ENCODE measurements at places on chromosomes 1 and 21.

GRCh38 chr1:88398338-88398737 lies 285.7 kb upstream of the PKN2 start:
- ATAC-seq: no peak

- no peak for ATAC-seq
Observed at GRCh38 chr21:39885119-39885848, 18.0 kb downstream of the PCP4 start.

DNA sequence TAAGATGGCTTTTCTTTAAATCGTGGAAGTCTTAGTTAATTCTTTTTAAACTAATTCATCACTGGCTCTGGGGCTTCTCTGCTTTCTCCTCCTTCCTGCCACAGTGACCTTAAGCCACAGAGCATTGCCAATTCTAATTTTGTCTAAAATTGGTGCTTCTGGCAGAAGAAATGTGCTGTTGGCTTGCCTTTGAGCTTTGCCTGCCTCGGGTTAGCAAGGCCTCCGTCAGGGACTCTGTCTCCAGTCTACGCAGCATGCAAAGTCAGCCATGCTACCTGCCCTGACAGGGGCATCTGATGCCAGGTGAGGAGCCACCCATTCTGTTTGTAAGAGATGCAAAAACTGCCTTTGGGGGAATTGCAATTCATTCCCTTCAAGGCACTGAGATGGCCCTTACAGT lies 25.2 kb downstream of the CLDN14 start:
- no peak for ATAC-seq

DNA sequence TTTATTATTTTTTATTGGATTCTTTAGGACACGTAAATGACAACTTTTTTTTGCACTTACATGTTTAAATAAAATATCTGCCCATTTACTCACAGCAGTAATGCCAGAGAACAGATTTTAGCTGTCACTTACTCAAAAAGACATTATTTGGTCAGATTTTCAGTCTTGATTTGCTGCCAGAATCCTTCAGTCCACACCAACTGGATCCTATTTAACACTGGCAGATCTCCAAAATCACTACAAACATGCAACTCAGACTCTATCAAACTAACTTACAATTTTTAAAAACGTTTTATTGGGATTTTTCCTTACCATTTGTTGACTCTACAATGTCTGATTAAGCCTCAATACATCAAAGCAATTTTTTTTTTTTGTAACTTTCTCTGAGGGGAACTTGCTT lies 11.1 kb downstream of the ATP6V1G3 start:
- ATAC-seq: no peak

- ATAC-seq: no peak
Observed at GRCh38 chr1:7174980-7175906, 390.0 kb downstream of the CAMTA1 start.

DNA sequence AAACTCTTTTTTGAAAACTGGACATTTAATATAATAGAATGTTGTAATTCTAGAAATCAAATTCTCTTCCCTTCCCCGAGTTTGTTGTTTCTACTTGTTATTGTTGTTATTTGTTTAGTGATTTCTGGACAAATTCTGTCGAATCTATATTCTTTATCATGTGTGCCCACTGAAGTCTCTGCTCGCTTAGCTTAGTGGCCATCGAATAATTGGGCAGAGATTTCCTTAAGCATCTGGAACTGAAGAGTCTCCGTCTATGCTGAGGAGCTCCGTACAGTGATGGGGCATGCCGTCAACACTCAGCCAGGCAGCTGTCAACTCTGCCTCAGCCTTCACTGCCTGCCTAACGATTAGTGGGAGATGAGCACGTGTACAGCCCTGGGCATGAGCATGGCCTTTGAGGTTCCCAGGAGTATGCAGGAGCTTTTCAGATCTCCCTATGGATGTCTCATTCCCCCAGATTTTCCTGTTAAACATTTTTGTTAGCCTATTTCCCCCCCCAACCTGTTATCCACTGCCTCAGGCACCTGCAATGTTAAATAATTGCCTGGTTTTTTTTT lies 66.8 kb downstream of the SLX9 start:
- no peak for ATAC-seq

DNA sequence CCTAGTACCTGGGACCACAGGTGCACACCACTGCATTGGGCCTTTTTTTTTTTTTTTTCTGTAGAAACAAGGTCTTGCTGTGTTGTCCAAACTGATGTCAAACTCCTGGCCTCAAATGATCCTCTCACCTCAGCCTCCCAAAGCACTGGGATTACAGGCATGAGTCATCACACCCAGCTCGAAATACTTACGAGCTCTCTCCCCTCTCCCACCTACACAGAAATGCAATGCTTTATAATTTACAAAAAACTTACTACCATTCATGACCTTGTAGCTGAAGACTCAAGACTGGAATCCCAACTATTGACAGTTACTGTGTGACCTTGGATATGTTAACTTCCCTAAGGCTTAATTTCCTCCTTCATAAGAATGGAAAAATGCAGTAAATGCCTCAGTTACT lies 18.7 kb downstream of the FOXJ3 start:
- ATAC-seq: no peak

DNA sequence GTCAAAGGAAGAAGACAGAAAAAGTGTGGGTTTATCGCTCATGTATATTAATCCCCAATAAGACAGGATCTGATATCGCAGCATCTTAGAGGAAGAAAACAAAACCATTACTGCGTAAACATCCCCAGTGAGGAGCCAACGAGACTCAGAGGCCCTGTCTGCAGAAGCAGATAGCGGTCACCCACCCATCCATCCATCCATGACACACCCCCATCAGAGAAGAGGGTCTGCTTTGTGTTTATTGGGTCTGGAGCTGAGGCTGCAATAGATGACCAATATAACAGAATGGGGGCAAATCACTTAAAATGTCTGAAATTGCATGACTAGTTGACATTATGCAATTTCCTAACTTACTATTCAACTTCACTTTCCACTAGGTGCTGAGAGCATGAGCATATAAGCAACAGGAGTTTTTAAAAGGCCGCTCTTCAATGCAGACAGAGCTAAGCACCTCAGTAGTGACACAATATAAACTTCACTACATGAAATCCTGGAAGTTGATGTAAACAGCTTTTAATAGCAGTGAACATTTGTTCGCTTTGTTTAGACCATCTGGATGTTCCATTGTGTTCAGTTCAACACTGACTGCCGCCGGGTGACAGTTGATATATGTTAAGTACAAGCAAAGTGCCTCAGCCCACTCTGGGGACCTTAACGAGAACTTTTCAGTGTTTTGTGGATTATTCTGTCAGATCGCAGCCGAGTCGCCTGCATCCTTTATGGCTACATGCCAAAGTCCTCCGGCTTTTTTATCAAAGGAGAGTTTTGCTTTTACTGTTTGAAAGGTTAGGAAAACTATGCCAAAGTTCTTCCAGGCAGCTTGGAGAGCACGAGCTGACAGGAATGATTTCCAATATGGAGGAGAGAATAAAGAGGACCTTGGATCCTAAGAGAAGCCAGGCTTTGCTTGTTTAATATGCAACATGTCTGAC lies 167.5 kb downstream of the ZNF281 start:
- ATAC-seq: no peak

Data from motor neuron (in vitro differentiated cells).